ENCODE measurements at places on chromosomes 12 and 14.

- no peak for DNase-seq
Measured at GRCh38 chr12:86670986-86671385, 414.8 kb upstream of the MGAT4C start.

DNA sequence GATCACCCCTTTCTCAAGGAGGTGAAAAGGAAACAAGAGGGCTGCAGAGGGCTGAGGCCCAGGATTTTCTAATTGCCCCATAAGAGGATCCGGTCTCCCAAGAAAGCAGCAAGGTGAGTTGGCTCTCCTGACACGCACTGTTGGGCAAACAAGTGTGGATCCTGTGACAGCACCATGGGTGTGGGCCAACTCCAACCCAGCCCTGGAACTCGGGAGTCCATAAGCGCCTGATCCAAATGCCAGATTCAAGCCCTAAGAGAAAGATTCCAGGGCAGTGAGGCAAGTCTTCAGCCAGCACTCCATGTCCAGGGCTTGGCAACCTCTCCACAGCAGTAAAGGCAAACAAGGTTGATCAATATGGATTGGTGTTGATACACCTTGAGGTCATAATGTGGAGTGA lies 33.1 kb downstream of the KCNA5 start:
- DNase-seq: peak; percentile 14

DNA sequence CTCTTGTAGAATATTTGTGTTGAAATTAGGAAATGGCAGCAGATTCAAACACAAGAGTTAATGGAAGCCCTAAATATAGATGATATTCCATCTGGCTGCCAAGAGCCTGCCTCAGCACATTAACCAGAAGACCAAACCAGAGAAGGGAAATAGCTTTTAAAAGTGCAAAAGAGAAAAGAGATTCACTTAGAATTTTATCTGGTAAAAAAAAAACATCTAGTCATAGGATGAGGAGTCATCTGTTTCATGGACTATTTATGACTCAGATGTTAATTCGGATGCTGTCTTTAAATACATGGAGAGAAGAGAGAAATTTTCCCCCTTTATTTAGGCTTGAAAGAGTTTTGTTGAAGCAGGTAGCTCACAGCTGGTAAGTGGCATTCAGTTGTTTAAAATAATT lies 201.6 kb upstream of the NUDT4 start:
- no peak for DNase-seq

GRCh38 chr14:74476107-74476506 lies 17.0 kb downstream of the NPC2 start:
- no peak for DNase-seq

GRCh38 chr14:61077951-61078720 lies 97.1 kb downstream of the SLC38A6 start:
- DNase-seq: no peak

GRCh38 chr12:88238406-88238805 lies 96.3 kb downstream of the TMTC3 start:
- no peak for DNase-seq

DNA sequence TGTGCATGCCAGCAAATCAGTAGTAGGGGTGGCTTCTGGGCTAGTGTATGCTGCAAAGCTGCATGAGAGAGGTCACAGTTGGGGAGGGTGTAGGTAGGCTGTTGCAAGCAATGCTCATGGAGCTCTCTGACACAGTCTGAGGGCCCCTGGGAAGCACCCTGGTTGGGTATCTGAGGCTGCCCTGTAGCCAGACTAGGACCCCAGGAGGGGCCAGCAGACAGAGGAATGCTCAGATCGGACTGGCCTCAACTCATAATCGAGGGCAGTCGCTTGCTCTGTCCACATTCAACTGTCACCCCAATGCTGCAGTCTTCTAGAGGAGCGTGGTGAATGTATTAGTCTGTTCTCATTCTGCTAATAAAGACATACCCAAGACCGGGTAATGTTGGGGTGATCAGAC lies 204.0 kb upstream of the ALG10 start:
- no peak for DNase-seq

- no peak for DNase-seq
Measured at GRCh38 chr14:44895716-44896115, 66.0 kb downstream of the KLHL28 start.
